ENCODE measurements at places on chromosomes 2 and 18.

DNA sequence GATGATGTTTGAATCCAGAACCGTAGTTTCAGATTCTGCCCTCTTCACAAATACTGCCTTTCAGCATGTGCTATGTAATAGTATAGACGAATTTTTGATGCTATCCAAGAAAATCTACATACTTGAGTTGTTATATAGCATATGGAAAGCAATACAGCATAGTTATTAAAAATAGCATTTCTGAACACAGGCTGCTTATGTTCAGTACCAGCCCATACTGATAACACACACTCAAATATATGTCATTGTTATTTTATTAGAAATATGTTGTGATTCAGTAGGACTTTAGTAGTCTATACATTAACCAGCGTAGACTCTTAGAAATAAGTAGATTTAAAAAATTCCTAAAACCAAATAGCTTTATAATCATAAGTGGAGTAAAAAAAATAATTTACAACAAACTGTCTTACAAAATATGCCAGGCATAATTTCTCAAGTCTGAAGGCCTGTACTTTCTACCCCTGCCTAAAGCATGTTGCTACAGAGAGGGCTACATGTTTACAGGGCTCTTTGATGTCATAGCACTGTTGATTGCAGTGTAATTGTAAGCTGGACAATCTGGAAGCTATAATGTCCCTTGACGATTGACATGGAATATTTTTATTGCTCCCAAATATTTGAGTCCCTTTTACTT is 86.3 kb downstream of the ASXL3 start:
- DNase-seq: no peak

- no peak for DNase-seq
Measured at GRCh38 chr18:43279015-43279744, 1.9 kb upstream of the SYT4 start.

GRCh38 chr2:127175751-127176354 is 44.2 kb downstream of the CYP27C1 start:
- no peak for DNase-seq

DNA sequence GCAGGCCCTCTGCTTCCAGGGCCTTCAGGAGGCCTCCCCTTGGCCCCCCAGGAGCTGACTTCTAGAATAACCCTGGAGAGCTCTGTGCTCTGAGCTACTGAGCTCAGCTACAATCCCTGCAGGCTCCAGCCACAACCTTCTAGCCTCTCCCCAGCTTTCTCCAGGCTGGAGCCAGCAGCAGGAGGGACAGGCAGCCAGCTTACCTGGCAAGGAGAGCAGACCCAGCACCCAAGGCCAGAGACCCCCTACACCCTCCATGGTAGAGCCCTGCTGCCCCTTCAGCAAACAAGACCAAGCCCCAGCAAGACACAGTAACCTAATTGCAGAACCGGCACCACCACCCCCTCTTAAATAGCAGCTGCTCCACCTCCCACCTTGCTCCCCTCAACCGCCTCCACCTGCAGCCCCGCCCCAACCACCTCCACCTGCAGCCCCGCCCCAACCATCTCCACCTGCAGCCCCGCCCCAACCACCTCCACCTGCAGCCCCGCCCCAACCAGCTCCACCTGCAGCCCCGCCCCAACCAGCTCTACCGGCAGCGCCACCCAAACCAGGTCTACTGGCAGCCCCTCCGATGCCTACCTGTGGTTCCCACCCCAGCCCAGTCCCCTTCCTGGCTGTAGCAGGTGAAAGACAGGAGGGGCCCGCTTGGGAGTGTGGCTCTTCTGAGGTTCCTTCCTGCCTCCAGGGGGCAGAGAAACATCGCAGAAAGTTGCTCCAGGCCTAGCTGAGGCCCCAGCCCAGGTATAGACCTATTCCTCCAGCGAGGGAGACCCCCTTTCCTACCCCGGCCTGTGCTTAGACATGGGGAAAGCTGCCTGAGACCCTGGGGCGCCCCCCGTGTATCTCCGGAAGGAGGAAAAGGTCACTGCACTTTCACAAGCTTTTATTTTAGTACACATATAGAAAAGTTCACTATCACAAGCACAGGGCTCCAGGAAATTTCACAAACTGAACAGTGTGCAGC is at the start of gene ASTL:
TSS of gene ASTL (minus strand) at position 324 of the 967 bp plus-strand sequence. CDS start at position 258, 66 bp downstream.
- DNase-seq: no peak

- no peak for DNase-seq
Measured at GRCh38 chr18:70523792-70524182, 234.9 kb downstream of the SOCS6 start.

GRCh38 chr2:191115391-191115790 is 35.4 kb downstream of the STAT4 start:
- DNase-seq: no peak

DNA sequence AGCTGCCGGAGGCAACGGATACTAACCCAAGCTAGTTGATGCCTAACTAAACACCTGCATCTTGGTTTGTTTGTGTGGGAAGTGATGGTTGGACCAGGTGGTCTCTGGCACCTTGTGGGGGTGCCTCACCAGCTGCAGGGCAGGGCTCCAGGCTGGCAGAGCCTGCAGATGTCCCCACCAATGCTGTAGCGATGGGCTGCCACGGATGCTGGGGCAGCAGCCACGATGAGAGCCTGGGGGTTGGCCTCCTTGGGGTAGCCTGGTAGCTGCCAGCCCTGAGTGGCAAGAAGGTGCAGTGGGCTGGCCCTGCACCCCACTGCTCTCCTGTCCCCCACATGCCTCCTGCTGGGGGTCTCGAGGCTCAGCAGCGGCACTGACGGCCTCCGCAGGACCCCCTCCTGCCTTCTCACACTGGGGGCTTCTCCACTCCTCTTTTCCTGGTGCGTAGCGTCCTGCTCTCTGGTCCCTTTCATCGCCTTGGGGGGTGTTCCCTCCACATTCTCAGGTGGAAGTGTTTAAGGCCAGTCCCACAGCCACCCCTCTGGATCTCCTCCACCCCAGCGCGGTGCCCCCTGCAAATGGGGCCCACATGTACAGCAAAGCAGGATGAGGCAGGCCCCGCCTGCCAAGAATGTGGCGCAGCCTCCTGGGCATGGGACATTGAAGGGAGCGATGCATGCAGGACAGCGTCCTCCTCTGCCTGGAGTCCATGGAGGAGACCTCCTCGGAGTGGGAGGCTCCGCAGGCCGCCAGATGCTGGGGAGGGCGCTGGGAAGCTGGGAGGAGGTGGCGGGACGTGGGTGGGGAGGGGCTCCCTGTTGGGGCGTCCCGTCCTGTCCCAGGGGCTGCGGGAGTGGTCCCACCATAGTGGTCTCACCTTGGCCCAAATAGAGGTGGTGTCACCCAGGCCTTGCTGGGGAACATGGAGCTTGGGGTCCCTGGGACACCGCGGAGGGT is 173.1 kb downstream of the ASB1 start:
- DNase-seq: no peak

- DNase-seq: no peak
Measured at GRCh38 chr18:38940863-38941531, 1375.4 kb upstream of the CELF4 start.

DNA sequence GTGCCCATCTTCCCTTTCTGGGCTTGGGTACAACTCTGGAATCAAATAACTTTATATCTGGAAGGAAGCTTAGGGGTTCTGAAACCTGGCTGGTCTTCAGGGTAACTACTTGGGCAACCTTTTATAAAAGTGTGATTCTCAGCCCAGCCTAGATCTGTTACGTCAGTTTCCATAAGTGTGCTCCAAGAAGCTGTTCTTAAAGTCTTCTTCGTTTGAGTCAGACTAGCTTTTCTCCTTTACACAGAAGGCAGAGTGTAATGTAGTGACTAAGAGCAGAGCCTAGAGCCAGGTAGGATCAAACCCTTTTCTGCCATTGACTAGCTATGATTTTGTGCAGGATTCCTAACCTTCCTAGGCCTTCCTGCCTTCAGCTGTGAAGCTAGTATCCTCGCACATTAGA is 5.8 kb downstream of the ITGA6 start:
- no peak for DNase-seq

GRCh38 chr2:16623031-16623430 is 42.6 kb downstream of the CYRIA start:
- no peak for DNase-seq

DNA sequence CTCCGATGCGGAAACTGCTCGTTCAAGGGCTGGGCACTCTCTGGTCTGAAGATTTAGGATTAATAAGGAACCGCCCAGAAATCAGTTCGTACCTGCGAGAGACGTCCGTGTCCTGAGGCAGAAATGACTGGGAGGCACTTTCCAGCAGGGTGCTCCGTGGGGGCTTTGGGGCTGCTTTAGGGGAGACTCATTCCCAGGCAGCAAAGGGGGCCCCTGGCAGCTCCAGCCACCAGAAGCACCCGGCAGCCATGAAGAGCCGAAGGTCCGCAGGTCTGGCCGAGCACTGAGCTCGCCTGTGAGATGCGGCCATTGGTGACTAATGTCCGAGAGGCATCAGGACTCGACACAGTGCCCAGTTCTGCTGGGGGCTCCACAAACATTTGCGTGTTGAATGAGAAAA is 20.9 kb downstream of the KCNG2 start:
- DNase-seq: no peak

DNA sequence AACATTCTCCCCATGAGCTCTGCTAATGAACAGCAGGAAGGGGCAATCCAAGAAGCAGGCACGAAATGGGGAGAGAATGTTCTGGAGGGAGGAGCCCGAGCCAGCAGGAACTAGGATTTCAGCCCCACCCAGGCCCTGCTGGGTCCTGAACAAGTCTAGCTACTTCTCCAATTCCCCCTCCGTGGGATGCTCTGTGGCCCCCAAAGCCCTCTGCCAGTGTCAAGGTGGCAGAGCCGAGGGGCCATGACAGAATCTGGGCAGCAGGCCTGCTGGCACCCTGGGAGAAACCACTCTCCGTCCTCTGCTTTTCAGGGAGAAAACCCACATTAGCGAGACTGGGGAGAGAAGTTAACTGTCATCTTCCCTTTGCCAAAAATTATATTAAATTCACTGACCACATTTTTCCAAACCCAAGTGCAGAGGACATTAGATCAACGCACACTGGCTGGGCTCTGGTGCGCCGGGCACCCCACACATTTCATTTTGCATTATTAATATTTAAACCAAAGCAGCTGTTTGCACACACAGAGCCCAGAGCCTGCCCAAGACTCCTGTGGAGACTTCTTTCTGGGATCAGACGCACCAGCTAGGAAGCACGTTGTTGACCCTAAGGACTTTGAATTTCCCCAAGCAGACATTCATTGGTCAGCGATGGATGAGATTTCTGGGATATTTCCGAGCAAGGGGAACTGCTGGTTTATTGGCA is 80.2 kb upstream of the PKDCC start:
- DNase-seq: no peak

GRCh38 chr2:9439536-9439935 is 16.1 kb downstream of the CPSF3 start:
- DNase-seq: no peak

GRCh38 chr2:118443596-118443995 is 355.3 kb downstream of the INSIG2 start:
- no peak for DNase-seq

- DNase-seq: no peak
Measured at GRCh38 chr2:130729322-130730299, 741 bp downstream of the GPR148 start.

DNA sequence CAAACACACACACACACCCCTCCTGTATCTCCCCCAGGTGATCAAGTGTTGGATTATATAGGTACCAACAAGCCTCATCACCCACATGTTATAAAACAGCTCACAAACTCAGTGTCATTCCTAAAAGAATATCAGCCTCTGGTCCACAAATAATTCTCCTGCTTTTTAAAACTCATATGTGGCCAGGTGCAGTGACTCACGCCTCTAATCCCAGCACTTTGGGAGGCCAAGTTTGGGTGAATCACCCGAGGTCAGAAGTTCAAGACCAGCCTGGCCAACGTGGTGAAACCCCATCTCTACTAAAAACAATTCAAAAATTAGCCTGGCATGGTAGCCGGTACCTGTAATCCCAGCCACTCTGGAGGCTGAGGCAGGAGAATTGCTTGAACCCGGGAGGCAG is 87.8 kb downstream of the LRATD1 start:
- DNase-seq: no peak

DNA sequence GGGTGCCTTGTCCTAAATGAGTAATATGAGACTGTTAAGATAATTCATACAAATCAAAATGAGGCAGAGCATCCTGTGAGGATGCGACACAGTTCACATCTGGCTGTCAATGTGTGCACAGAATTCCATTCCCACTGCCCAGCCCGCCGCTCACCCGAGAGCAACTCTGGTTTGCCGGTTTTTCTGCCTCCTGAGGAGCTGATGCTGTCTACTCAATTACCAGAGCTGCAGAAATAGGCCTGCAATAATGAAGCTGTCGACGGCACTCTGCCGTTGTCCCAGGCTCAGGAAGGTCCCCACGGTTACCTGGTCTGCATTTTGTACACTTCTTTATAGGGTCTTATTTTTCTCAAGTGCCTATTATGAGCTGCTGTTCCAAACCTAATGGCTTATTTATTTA is 55.7 kb upstream of the LYPD1 start:
- DNase-seq: no peak

DNA sequence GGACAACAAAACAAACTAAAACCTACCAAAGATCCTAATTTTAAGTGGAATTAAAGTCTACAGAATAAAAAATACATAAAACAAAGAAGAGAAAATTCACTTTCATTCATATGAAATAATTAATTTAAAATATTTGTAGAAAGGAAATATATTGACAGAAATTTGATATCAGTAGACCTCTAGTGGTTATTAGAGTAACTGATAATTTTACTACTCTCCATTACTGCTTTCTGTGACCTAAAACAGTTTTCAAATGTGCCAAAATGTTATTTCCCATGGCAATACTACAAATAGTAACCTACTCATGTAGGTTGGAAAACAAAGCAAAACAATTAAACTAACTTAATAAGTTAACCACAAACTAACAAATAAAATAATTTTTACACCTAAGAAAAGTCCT is 147.1 kb downstream of the NOL4 start:
- DNase-seq: no peak

- DNase-seq: no peak
Measured at GRCh38 chr18:24209558-24209957, 70.7 kb downstream of the CABYR start.

DNA sequence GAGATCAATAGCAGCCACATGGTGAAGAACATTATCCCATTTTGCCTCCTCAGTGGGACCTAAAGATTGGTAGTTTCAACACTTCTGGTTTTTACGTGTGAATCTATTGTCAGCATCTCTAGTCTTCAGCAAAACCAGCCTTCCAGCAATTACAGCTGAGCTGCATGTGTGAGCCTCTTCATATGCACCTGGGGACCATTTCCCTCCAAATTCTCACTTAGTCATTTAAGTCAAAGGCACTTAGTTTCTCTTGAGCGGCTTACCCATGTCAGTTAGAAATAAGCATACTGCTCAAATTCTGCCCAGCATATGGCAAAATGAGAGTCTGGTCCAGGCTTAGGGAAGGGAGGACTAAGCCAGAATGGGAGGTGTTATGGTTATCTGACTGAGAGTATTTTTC is 99.7 kb upstream of the NXPH2 start:
- no peak for DNase-seq

- DNase-seq: no peak
Measured at GRCh38 chr2:120877409-120877808, 141.7 kb downstream of the GLI2 start.

Measured in cortex of kidney (tissue), 1 donor.